ENCODE measurements at places on chromosomes 11 and 22.

DNA sequence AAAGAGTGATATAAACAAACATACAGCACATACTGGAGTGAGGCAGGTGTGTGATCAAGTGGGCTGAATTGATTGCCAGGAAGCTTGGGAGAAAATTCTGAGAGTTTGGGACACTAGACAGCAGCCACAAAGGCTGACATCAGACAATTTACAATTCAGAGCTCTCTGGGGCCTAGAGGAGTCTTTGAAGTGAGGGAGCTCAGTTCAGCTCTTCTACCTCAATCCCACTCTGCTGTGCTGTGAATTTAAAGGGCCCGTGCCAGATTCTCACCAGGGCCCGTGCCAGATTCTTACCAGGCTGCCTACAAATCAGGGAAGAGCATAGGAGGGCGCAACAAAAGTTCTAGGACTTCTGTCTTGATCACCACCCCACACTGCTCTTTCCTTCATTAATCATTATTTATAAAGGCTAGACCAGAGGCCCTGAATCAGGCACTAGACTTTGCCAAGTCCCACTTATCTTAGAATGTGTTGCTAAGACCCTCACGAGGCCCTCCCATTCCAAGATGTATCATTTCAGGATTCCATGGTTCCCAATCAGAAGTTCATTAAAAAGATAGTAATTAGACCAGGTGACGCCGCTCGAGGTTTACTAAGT is 112.4 kb downstream of the KIRREL3 start:
- no peak for DNase-seq

DNA sequence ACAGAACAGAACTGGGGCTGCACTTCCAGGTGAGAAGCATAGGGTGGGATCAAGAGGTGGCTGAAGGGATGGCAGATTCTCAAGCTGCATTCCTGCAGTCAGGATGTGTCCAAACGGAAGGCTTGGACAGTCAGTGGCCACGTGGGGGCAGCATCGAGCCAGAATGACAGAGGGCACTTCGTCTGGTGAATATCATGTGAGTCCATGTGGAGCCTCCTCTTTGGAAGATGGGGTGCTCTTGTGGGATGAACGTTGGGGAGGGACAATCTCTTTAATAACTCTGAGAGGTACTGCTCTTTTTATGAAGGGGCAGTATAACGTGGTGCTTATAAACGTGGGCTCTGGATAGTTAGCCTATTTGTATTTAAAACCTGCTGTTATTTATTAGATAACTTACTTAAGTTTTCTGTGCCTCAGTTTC is 154.9 kb upstream of the NAV2 start:
- DNase-seq = peak; percentile 88

DNA sequence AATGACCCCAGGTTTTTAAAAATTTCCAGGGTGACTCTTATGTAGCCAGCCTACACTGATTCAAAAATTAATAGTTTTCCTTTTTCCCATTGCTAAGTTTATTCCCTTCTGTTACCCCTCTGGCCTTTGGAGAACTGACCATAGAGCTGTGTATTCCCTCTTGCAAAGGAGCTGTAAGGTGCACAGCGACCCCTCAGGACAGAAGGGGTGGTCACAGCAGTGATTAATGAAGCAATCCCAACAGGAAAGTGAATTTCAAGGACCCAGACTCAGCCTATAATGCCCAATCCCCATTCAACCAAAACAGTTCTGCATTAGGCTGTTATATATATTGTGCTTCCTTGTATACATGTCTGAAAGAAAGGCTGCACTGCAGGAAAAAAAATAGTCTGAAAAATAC is 147.1 kb downstream of the WT1 start:
- no peak for DNase-seq

GRCh38 chr11:131763193-131763890 is 392.9 kb downstream of the NTM start:
- no peak for DNase-seq

GRCh38 chr11:55357560-55358184 is 10.1 kb upstream of the OR4A15 start:
- no peak for DNase-seq

GRCh38 chr22:43176090-43176489 is 10.8 kb downstream of the TTLL12 start:
- DNase-seq = no peak

DNA sequence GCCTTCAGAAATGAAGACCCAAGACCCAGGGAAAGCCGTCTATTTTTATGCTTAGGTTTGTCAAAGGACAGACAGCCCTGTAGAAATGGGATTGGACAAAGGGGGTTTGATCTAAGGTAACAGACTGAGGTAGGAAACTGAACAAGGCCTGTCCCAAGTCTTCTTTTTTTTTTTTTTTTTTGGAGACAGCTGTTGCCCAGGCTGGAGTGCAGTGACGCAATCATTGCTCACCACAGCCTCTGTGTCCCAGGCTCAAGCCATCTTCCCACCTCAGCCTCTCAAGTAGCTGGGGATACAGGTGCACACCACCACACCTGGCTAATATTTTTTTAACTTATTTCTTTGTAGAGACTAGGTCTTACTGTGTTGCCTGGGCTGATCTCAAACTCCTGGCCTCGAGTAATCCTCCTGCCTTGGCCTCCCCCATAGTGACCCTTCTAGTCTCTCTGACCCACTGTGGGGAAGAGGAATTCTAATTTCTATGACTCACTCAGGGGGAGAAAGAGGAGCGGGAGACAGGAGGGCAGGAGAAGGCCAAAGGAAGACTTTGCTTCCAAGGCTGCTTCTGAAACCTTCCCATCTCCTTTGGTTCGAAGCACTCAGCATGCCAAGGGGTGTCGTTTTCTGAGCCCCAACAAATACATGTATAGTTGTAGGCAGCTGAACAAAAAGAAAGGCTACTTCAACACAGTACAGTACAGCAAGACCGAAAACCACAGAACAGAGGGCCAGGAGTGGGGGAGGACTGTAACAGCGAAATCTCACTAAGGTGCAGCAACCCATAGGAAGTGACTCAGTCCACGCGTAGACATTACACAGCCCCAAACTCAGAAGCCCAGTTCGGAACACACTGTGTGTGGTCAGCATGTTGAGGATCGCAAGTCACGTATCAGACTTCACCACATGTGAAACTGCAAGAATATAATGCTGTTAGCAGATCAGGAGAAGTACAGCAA is 872 bp downstream of the TMA7B start:
- no peak for DNase-seq

GRCh38 chr22:43186272-43187170 is at the start of gene TTLL12:
TTLL12 (minus strand) TSS chr22:43187134; CDS start chr22:43187069, 65 bp downstream.
- peak; percentile 77 for DNase-seq

DNA sequence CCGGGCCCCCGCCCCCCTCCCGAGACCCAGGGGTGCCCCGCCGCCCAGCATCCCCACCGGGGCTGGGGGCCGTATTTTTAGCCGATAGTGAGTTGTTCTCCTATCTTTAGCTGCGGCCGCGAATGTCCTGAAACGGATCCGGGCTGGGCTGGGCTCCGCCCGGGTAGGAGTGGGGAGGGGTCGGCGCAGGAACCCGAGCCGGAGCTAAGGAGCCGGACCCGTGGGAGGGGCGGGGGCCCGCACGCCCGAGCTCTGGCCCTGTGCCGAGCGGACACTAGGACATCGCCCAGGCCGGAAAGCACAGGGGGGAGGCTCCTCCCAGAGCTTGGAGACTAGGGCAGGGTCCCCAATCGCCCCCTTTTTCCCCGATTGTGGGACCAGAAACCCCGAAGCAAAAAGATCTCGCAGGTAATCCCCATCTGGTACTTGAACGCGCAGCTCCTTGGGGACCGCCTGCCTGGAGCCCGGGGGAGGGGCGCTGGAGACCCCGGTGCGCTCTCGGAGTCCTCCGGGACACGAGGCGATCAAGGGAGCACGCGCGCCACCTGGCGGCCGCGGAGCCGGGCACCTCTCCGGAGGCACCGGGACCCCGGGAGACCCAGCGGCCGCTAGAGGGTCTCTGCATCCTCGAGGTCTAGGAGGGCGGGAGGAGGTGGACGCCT is 669 bp downstream of the CDC42EP2 start:
- DNase-seq = peak; percentile 95

DNA sequence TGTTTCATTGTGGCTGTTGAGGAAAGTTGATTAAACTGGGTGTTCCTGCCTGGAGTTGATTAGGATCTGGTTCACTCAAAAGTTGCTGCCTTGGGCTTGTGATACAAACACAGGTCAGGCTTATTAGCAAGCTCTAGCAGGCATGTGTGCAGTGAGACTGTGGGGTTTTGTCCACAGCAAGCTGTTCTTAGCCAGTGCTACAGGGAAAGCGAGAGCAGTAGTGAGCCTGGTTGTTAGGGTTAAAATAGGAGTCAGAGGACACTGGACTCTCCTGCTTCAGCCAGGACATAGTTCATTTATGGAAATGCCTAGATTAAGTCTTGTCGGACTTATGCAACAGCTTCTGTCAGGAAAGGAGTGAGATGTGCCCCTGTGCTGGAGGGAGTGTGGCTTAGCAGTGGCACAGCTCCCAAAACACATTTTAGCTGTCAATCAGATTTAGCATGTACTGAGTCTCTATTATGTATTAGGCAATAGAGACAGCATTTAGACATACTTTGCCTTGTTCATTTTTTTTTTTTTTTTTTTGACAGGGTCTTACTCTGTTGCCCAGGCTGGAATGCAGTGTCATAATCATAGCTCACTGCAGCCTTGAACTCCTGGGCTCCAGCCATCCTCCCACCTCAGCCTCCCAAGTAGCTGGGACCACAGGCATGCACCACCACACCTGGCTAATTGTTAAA is 8.7 kb downstream of the SNRPD3 start:
- DNase-seq = no peak

GRCh38 chr11:115613986-115614632 is 109.9 kb upstream of the CADM1 start:
- DNase-seq = no peak

GRCh38 chr11:44585421-44585820 is 20.0 kb downstream of the CD82 start:
- no peak for DNase-seq

- no peak for DNase-seq
These were observed 139.8 kb downstream of the CCDC81 start for GRCh38 chr11:86514453-86514852.

GRCh38 chr22:46251816-46252380 is 1.8 kb upstream of the CDPF1 start:
- no peak for DNase-seq

GRCh38 chr11:36165621-36166397 is 123.4 kb downstream of the COMMD9 start:
- DNase-seq = no peak

DNA sequence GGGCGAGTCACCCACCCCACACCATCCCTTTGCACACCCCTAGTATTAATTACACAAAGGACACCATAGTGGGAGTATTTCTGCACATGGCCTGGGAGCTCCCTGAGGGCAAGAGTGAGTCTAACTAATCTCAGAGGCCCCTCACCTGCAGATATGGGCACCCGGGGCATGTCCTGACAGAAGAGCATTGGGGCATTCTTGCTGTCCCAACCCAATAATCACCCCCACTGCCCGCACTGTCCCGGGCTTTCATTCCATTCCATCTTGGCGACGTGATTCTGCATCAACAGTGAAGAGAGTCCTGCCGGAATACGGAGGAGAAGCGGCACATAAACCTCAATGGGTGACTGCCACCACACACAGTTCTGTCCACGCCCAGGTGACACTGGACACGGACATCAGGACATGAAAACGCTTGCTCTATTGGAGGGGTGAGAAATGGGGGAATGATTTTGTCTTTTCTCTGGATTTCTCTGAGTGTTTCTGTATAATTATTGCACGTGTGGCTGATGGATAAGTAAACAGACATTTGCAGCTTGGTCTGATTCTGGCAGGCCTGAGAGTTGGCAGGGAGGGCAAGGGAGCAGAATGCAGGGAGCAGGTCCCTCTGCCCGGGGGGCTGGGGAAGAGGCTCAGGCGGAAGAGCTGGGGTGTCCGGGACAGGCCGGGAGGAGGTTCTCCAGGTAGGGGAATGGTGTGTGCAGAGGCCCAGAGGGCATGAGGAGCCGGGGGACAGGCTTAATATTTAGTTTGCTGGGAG is 38.2 kb downstream of the SCUBE1 start:
- no peak for DNase-seq

DNA sequence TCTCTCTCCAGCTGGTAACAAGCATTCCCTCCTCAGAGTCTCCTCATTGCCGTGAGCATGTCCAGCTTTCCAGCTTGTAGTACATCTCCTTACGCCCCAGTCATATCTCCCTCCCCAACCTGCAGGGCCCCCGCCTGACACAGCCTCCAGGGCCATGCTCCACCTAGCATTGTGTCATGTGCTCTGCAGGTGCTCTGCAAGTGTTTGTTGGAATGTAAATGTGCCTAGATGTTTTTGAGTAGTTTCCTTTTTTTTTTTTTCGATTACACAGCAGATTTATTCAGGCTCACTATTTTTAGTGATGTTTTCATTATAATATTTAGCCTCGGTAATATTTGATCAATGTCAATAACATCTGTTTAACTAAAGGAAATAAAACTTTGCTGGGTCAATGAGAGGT is 82.5 kb downstream of the NCAM1 start:
- no peak for DNase-seq

- peak; percentile 40 for DNase-seq
These were observed 17.4 kb upstream of the GNB1L start for GRCh38 chr22:19871845-19872778.

GRCh38 chr11:26704249-26704648 is 17.6 kb downstream of the SLC5A12 start:
- no peak for DNase-seq

- no peak for DNase-seq
These were observed 29.4 kb upstream of the XKR3 start for GRCh38 chr22:16854631-16855030.

GRCh38 chr11:120221115-120221752 is 10.4 kb downstream of the OAF start:
- DNase-seq = no peak

- no peak for DNase-seq
These were observed 52.0 kb downstream of the NRXN2 start for GRCh38 chr11:64670975-64671374.

- no peak for DNase-seq
These were observed 4.7 kb upstream of the GRAMD1B start for GRCh38 chr11:123425367-123425766.

GRCh38 chr11:5204787-5205186 is 4.3 kb upstream of the OR51V1 start:
- peak; percentile 54 for DNase-seq

DNA sequence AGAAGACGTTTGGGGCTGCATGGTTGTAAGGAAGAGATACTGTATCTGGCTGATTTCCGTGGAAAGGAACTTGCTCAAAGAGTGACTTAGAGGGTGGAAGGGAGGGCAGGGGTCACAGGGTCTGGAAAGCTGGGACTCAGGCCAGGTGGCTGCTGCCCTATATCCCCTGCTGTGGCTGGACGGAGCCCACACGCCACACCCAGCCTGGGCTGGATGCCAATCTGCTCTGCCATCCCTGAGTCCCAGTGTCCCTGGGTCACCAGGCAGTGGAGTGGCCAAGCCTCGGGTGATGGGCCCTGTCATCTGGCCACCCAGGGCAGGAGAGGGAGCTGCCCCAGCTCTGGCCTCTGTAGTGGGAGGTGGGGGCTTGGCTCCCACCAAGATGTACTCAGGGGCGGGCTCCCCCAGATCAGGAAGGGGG is 26.5 kb upstream of the KRTAP5-7 start:
- DNase-seq = no peak

- DNase-seq = no peak
These were observed 507.8 kb upstream of the CNTN5 start for GRCh38 chr11:98512938-98513337.

GRCh38 chr11:127789927-127790326 is 789.4 kb upstream of the KIRREL3 start:
- DNase-seq = no peak

GRCh38 chr22:46895753-46896152 is 133.3 kb downstream of the TBC1D22A start:
- DNase-seq = no peak

All from kidney (tissue), 22 donors.